Stimulated activated CD8-positive, alpha-beta memory T cell treated with anti-CD3 and anti-CD28 coated beads, Interleukin-2, amount 100 ng/mL, for 1 hour (primary cell): ENCODE measurements at places on chromosomes 7 and 10.

DNA sequence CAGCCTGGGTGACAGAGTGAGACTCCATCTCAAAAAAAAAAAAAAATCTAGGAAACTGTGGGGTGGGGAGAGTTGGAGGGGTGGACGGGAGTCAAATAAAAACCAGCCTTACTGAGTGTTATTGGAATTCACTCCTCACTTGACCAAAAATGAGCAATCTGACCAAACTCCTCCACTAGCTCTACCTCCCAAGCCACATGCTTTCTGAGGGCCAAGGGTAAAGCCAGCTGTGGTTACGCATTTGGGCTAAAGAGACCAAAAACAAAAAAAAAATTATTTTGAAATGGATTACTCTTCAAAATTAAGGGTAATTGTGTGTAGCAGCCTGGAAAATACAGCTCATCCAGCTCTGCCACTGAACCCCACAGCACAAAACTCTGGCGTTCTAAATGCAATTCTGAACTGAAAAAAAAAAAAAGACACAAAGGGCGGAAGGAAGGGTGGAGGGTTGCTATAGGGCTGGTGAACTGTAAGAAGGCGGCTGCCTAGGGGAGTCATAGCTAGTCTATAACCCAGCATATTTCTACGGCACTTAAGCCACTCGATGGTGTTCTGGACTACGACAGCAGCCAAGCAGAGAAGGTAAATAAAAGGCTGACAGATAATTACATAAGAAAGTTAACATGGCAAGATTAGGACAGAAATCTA, 7.8 kb downstream of the ELMO1 start:
- DNase-seq = no peak

- DNase-seq = no peak
Measured at GRCh38 chr7:43530553-43531410, 52.1 kb upstream of the STK17A start.

- no peak for DNase-seq
Measured at GRCh38 chr10:69541463-69541862, 31.8 kb downstream of the NEUROG3 start.

DNA sequence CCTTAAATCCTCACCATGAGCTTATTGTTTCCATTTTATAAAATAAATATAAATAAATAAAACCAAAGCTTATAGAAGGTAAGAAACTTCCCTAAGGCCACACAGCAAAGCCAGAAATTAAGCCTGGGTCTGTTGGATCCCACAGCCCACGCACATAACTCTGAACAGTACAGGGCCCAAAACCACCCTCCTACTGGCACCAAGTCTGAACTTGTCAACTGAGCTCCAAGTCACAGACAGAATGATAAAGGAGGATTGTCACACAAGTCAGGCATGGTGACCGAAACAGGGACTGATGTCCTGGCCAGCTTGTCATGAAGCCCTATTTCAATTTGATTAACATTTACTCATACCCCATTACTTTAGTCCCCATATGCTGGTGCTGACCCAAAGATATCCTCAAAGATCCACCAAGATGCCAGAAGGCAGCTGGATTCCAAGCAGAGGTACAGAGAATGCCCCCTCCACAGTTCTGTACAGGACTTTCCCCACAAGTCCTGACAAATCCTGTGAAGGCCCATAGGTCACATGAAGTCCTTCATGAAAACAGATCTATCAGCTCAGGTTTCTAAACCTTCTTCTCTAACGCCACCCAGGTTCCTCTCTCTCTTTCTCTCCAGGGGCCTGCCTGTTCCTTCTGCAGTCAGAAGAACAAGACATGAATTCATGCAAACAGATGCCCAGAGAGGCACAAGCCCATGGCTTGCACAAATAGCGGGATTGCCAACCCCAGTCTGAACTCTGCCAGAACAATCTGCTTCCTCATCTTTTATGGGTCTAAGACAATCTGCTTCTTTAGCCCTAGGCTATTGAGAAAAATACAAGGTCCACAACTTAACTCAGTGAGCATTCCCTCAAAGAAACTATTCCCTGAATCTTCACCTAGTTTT, 60.9 kb downstream of the GLI3 start:
- DNase-seq = no peak

DNA sequence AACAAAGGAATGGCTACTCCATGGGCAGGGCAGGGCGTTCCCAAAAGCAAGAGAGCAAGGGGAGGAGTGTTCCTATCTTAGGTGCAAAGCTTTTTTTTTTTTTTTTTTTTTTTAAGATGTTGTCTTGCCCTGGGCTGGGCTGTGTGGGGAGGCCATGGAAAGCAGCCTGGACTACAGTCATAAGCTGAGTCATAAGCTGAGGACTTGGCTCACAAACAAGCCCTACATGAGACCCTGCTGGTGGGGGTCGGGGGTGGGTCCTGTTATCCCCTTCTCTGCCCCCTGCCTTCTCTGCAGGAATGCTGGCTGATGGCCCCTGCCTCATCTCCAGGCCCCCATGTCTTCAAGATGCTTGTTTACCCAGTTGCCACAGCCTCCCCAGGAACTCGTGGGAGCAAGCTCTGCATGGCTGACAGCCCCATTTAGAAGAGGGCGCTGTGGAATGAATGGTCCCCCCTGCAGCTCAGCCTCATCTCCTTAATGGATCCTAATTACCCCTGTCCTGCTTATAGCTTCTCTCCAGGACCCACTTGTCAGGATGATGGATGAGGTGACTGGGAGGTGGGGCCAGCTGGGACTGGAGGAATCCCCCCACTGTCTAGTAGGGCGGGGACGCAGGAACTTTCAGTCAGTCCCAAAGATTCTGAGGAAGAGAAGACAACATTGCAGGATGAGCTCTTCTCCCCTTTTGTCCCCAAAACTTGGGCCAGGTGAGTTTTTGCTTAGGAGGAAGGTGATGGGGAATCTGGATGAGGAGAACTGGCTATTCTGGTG, 340.8 kb upstream of the PODXL start:
- DNase-seq = no peak

DNA sequence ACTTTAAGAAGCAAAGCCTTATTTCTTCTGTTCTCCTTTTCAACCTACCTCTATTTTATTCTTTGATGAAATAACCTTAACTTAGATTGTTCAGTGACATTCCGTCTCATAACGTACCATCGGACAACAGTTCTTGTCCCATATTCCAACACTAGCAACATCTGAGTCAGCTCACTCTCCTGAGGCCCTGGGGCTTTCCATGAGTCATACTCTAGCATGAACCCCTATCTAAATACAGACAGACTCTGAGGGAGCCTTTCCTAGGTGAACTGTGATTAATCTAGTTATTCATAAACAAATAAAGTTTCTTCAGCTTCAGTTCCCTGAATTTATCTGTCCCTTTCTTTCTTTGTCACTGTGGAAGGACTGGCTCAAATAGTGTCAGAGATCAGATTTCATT, 168.7 kb upstream of the LYZL1 start:
- no peak for DNase-seq

GRCh38 chr10:125624800-125625199, 58.2 kb downstream of the TEX36 start:
- DNase-seq = no peak

- no peak for DNase-seq
Measured at GRCh38 chr7:45150199-45150598, 7.4 kb upstream of the RAMP3 start.

- DNase-seq = no peak
Measured at GRCh38 chr10:93977442-93977841, 16.3 kb upstream of the PLCE1 start.

DNA sequence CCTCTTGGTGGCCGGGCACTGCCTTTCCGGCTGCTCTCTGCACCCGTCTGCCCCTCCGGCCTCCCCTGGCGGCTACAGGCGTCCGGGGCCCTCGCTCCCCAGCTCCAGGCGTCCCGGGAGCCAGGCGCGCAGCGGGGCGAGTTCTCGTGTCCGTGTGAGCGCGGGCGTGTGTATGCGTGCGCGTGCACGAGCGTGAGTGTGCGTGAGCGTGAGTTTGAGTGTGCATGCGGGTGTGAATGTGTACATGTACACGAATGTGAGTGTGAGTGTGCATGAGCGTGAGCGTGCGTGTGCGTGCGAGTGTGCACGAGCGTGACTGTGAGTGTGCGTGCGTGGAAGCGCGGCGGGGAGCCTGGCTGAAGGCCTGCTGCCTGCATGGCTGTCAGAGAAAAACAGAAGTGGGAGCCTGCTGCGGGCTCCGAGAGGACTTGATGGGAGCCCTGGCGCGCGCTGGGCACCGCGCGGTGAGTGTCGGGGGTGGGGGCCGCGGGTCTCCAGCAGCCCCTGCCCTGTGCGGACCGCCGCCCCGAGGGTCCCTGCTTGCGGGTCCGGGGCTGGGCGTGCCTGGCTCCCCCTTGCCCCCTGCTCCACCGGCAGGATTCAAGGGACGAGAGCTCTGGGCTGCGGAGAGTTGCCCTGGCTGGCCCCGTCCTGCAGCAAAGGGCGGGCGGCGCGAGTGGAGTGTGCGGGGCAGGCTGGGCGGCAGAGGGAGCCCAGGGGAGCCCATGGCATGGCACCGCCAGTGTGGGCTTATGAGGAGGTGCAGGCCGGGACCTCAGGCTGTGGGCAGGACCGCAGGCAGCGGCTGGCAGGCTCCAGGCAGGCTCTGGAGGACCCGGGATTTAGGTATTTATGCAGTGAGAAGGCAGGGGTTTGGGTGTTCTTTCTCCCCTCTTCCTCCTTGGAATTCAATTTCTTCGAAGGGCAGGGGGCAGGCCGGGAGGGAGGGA, 75.8 kb upstream of the EN2 start:
- no peak for DNase-seq

DNA sequence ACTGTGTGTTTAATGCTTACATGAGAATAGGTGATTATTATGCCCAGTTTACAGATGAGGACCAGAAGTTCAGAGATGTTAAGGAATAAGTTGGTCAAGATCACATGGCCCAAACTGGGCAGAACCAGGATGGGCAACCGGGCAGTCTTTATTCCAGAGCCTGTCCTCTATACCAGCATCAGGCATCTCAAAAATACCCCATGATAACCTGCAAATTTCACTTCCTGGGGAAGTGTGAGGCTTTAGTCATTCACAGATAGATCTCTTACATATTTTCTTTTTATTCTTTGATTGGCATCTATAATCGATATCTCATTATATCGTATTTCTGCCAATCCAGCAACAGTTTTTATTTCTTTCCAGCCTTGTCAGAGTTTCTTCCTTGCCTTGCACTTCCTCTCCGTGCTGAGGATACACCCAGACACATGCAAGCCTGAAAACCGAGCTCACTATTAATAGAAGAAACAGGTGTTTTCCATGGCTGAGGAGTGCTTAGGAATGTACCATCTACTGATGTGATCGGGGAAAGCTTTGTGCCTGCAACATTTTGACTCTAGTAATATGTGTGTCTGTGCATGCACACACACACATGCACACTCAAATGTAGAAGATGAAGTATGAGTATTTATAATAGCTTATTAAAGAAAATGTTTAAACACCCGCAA, 82.4 kb downstream of the CREM start:
- no peak for DNase-seq

DNA sequence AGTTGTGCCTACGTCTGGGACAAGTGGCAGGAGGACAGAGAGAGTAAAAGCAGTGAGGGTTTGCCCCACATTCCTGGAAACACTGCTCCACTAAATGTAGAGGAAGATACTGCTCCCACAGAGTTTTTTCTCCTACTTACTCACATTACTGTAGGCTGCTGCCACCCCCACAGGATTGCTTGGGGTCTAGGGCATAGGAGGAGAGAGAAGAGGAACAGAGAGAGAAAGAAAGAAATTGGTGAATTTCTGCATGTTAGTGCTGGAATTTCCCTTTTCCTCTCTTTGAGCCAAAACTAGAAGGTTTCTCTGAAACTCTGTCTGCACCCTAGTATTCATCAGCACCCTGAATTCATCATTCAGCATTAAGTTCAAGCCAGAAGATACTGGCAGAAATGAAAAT, 397.9 kb downstream of the INHBA start:
- DNase-seq = no peak

GRCh38 chr10:120940299-120940900, 89.2 kb downstream of the WDR11 start:
- no peak for DNase-seq

- no peak for DNase-seq
Measured at GRCh38 chr10:131081376-131081775, 230.1 kb downstream of the TCERG1L start.

DNA sequence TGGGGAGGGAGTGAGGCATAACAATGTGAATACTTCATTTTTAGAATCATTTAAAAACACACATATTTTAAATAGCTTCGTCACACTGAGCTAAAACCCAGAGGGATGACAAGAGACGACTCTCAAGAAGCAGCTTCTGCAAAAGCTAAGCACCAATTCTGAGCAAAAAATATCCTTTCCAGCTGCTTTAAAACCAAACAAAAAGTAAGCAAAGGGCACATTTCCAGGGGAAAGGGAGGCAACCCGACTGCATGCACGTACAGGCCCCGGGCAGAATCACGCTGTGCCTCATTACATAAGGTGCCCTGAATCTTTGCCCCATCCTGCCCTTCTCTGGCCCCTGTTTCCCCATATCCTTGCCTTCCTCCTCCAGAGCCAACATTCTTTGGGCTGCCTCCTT, 78.4 kb downstream of the DGKI start:
- DNase-seq = no peak

DNA sequence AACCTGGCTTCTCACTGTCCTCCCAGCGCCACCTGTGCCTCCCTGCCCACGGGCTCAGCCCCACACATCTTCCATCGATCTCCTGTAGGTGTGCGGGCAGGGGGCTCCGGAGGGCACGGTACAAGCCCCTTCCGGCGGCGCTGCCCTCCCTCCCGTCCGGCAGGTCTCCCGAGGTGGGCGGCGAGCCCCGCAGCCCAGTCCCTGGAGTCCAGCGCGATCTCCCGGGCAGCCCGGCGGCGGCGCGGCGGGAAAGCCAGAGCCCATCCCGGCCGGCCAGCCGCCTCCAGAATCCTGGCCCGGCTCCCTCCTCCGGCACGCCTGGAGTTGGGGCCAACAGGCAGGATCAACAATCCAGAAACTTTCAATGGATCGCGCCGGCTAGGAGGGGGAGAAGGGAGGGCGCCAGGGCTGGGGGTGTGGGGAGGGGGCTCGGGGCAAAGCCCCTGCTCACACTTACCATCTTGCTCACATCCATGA, 100.1 kb downstream of the HIP1 start:
- no peak for DNase-seq

DNA sequence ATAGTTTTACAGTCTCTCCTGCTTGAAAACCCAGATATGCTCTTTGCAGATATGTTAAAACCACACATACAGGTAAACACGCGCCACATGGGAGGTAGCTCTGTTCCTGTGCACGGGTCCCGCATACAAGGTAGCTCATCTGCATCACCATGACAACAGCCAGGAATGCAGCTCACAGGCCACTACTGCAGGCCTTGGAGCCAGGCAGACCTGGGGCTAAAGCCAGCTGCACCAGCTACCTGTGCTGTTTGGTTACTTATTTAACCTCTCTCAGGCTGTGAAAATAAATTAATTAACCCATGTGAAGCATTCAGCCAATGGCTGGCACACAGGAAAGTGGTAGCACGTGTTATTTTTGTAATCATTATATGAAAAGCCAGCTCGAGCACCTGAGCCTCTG, 428.3 kb downstream of the TNS3 start:
- no peak for DNase-seq

GRCh38 chr10:112269266-112269665, 13.9 kb upstream of the TECTB start:
- DNase-seq = no peak

DNA sequence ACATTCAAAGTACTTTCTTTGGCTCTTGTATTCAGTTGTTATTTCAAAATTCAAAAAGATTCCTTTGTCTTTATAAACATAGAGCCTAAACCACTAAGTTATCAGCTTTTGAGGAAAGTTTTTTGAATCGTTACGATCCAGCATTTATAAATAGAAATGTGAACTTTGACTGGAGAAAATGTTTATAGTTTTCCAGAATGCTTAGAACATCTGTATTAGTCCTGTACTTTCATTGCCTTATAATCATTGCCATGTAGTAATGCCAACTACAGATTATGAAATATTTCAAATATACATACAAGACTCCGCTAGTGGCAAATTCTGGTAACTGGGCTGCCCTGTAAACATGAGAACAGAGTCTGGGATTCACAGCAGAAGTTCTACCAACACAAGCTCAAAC, 191.3 kb upstream of the PRKCQ start:
- no peak for DNase-seq
